Neuronal stem cell (in vitro differentiated cells): ENCODE measurements at places on chromosomes 13 and 19.

GRCh38 chr13:33033051-33033812 lies 17.0 kb downstream of the KL start:
- DNase-seq: no peak

- DNase-seq: no peak
Observed at GRCh38 chr13:20121159-20121525, 39.7 kb downstream of the GJA3 start.

DNA sequence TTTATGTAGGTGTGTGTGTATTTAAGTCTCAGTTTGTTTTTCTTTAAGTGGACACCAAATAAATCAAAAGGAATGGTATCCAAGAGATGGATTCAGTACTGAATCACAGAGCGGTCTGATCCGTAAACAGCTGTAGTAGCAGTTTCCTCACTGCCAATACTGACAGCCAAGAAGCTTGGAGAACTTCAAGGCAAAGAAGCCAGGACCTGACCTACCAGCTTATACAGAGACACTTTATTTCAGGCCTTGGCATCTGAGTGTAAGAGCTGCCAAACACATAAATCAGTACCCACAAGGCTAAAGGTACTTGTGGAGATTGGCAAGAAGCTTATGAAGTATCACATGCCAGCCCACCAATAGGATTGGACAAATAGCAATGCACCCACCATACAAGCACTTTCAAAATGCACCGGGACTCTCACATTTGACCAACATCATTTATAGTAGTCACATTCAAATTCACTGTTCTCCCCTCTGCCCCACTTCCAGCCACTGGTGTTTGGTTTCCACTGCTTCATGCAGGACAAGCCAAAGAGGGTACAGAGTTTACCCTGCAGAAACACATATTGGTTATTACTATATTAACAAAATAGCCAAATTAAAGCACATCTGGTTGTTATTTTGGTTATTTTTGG lies 357.9 kb downstream of the KLF12 start:
- no peak for DNase-seq

DNA sequence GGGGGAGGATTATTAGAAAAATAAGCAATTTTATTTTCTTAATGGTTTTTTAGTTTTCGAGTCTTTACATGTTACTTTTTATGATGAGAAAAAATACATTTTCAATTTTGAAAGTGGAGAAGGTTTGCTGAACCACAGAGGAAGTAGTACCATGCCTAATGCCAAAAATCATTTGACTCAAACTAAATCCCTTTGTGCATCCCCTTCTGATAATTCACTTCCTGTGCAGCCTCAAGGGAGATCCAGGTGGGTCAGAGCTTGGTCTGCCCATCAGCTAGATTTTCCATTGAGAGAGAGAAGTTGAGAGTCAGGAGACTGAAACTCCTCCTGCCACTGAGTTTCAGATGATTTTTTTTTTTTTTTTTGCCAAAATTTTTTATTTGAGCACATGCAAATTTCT lies 571.7 kb downstream of the LIG4 start:
- DNase-seq: no peak

- no peak for DNase-seq
Observed at GRCh38 chr19:55032170-55032800, 5.8 kb downstream of the GP6 start.

DNA sequence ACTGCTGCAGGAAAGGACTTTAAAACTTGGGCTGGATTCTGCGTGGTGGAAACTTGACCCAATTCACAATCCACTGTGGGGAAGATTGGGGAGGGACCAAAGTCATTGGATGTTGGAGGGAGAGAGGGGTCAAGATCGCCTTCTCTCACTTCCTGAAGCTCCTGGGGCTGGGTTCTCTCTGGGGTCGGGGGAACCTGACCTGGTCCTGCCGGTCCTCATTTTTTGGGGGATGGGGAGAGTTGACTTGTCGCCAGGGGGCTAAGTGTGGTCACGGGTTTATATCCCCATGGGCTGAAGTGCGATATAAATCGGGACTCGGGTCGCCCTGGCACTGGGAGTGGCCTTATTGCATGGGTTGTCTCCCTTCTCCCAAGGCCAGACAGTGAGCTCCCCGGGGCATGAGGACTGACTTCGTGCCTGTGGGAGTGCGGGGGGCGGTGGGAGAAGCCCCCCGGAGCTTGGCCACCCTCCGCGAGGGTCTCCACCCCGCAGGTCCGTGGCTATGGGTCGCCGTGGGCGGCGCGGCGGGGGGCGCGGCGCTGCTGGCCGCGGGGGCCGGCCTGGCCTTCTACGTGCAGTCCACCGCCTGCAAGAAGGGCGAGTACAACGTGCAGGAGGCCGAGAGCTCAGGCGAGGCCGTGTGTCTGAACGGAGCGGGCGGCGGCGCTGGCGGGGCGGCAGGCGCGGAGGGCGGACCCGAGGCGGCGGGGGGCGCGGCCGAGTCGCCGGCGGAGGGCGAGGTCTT lies 6.3 kb downstream of the ICAM5 start:
- DNase-seq: no peak

- no peak for DNase-seq
Observed at GRCh38 chr19:46133777-46134241, 9.3 kb upstream of the IGFL3 start.

DNA sequence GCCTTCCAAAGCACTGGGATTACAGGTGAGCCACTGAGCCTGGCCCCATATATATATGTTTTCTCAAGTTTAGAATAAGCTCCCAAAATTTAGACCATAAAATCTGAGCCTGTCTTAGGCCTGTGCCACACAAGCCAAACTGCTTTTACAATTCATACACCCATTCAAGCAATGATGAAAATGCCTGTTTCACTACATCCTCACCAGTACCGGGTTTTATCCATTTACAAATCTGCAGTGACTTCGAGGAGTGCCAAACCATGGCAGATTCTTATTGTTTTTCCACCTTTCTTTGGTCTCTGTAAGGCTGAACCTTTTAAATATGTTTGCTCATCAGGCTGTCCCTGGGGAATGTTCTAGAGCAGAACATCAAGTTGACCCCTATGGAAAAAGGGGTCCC lies 9.6 kb upstream of the NFIC start:
- no peak for DNase-seq

GRCh38 chr19:50331221-50331993 lies 2.2 kb upstream of the KCNC3 start:
- no peak for DNase-seq

DNA sequence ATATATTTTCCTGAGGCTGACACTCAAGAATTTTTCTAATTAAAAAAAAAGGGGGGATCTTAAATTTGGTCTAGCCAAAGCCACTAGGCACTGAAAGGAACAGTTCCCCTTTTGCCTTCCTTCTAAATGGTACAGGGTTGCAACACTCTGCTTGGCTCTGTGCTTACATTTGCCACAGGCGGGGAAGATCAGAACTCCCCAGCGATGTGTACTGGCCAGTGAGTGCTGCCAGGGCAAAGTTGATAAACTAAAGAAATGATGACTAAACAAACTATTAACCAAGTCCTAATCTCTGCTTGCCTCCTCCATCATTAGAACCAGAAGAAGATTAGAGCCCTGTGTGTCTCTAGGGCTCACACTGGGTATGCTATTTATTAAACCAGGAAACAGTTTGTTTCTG lies 75.3 kb upstream of the SCEL start:
- DNase-seq: no peak

DNA sequence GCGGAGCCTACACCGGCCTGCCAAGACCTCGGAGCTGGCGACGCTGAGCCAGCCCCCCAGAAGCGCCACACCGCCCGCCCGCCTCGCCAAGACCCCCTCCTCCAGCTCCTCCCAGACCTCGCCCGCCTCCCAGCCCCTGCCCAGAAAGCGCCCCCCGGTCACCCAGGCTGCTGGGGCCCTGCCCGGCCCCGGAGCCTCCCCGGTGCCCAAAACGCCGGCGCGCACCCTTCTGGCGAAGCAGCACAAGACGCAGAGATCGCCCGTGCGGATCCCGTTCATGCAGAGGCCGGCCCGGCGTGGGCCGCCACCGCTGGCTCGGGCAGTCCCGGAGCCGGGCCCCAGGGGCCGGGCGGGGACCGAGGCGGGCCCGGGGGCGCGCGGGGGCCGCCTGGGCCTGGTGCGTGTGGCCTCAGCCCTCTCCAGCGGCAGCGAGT lies 10.2 kb downstream of the C19orf25 start:
- DNase-seq: no peak

DNA sequence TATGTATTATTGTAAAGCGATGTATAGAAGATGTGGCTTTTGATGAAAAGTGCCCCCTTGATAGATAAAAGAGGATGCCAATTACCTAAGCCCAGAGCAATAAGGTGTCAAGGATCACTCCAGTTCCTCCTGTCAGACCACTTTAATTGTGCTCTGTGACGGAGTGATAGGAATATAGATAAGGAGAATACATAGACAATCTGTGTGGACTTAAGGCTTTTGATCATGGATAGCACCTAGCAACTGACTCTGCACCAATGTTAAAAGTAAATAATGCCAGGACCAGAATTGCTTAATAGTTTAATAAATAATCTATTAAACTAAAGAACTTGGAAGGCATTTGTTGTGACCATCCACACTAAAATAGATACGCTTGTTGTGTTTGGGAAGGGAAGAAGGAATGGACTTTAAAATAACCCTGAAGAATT lies 390.7 kb upstream of the ARGLU1 start:
- DNase-seq: no peak

DNA sequence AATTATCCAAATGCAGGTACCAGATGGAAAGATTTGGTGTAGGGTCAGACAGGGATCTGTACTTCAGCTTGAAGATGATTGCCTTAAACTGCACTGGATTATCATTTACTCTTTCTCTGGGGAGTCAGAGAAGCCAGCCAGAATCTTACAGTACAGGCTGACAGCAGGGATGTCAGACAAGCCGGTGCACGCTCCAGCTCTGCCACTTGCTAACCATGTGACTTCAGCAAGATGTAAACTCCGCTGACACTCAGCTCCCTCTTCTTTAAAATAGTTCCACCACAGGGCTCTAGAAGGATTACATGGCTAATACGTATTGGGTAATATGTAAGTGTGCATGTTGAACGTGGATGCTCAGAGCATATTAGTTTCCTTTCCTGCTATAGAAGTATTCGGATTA lies 251.4 kb upstream of the MAB21L1 start:
- DNase-seq: no peak

- DNase-seq: peak; percentile 17
Observed at GRCh38 chr19:35404879-35405622, 34.2 kb downstream of the GPR42 start.

DNA sequence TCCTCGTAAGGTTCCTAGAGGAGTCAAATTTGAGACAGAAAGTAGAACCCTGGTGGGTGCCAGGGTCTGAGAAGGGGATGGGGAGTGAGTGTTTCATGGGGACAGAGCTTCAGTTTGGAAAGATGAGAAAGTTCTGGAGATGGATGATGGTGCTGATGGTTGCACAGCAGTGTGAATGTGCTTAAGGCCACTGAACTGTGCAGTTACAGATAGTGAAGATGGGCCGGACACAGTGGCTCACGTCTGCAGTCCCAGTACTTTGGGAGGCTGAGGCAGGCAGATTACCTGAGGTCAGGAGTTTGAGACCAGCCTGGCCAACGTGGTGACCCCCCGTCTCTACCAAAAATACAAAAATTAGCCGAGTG lies 917 bp downstream of the SPC24 start:
- no peak for DNase-seq

DNA sequence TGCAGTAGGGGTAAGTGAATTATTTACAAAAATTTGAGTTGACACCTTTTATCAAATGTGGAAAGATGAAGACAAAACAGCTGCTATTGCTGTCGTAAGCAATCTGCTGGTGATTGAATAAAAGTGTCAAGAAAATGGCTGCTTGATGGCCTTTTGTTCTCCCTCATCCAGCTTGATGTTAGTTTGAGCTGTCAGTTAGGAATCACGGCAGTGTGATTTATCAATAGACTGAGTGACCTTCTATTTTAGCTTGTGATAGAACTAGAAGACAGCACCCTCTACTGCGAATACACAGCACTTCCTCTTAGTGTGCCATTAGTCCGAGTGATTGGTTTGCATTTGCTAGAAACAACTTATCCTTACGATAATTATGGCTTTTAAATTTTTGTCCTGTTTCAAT lies 76.3 kb downstream of the MZT1 start:
- DNase-seq: peak; percentile 23

- no peak for DNase-seq
Observed at GRCh38 chr13:72469906-72470305, 257.5 kb downstream of the MZT1 start.

GRCh38 chr13:99983499-99984401 lies 2.2 kb downstream of the ZIC2 start:
- DNase-seq: no peak

GRCh38 chr13:27259831-27260230 lies 8.5 kb downstream of the RPL21 start:
- no peak for DNase-seq

GRCh38 chr13:105805892-105806627 lies 729.4 kb downstream of the EFNB2 start:
- no peak for DNase-seq

GRCh38 chr13:72648513-72649065 lies 78.8 kb downstream of the MZT1 start:
- DNase-seq: no peak

DNA sequence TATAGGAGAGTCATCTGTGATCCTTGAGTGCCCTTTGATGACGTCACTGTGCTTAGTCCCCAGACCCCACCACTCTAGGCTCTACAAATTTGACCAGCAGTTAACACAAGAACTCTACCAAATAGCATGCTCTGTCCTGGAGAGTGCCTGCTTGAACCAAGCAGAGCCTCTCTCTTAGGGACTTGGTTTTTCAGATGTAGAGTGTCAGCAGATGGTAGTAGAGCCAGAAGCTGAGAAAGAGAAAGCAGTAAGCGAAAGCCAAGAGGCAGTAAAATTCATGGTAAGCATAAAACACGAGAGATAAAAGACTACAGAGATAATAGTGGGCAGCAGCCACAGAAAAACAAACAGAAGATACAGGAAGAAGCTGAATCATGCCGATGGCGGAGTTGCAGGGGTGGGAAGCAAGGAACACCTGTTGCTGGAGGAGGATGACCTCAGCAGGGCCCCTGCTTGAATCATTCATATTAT lies 193.3 kb downstream of the SLC7A1 start:
- no peak for DNase-seq

DNA sequence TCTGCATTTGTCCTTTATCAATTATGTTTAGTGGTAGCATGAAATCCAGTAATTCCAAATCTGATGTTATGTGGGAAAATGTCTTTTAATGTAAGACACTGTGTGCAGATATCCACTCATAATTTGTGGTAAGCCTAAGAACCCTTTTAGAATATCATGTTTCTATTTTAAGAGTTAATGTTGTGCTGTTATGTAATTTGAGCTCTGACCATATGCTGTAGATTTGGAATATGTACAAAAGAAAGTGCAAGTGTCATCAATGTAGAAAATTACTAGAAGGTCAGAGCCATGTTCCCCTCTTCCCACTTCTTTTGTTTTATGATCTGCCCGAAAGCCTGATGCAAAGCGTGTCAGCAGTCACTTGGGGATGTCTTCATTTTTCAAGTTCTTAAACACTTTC lies 44.5 kb downstream of the SCEL start:
- no peak for DNase-seq
